Neural progenitor cell (in vitro differentiated cells): ENCODE measurements at places on chromosomes 2 and 18. TPM values are rescaled to one million over a fixed set of nuclear protein-coding genes. Genes with fewer than 3 reads are reported as not detected.

Gene CDK15
- 0.21 TPM in 1 of 2 replicates, not detected in the other for total RNA-seq

- no peak for DNase-seq
These were observed 49.7 kb downstream of the TANK start for GRCh38 chr2:161209902-161210301.

DNA sequence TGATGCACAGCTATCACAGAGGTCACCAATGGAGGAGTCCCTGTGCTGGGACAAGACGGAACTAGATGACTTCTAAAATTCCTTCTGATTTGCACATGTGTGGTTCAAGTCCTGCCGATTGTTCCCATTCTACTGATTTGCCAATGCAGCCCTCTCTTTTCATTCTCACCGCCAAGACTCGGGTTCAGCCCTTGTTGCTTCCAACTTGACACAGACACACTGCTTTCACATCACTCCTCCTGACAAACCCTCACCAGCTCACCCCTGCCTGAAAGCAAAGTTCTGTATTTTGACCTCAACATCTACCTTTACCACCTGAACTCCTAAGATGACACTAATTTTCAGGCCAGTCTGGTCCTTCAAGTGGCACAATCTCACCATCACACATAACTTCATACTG, 25.5 kb downstream of the REEP1 start:
- DNase-seq = no peak

- DNase-seq = no peak
These were observed 55.0 kb downstream of the ARHGAP25 start for GRCh38 chr2:68789603-68790002.

GRCh38 chr2:26770986-26771586, 7.0 kb downstream of the SLC35F6 start:
- DNase-seq = no peak

Gene RPRD1A
- 151 and 198 TPM in 2 replicates for total RNA-seq
